CD4-positive, alpha-beta T cell treated with Interferon alpha-2 for 1 hour (primary cell): ENCODE measurements at places on chromosomes 11 and 22.

- no peak for DNase-seq
These were observed 1.3 kb downstream of the CSKMT start for GRCh38 chr11:62666259-62666926.

DNA sequence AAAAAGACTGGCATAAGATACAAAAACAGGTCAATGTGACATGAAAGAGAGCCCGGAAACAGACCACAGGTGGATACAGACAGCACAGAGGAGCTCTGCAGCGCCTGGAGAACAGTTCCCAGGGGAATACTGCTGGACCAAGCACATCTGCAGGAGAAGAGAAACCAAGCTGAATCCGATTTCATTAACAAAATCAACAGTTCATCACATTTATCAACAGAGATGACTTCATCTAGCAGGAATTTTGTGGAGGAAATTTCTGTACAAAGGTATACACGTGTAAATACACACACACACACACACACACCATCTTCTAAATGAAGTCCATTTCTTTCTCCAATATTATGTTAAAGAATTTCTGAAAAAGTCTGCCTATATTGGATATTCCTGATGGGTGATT, 17.1 kb downstream of the YPEL1 start:
- no peak for DNase-seq

GRCh38 chr11:67400251-67400941, 1.3 kb downstream of the PPP1CA start:
- no peak for DNase-seq

DNA sequence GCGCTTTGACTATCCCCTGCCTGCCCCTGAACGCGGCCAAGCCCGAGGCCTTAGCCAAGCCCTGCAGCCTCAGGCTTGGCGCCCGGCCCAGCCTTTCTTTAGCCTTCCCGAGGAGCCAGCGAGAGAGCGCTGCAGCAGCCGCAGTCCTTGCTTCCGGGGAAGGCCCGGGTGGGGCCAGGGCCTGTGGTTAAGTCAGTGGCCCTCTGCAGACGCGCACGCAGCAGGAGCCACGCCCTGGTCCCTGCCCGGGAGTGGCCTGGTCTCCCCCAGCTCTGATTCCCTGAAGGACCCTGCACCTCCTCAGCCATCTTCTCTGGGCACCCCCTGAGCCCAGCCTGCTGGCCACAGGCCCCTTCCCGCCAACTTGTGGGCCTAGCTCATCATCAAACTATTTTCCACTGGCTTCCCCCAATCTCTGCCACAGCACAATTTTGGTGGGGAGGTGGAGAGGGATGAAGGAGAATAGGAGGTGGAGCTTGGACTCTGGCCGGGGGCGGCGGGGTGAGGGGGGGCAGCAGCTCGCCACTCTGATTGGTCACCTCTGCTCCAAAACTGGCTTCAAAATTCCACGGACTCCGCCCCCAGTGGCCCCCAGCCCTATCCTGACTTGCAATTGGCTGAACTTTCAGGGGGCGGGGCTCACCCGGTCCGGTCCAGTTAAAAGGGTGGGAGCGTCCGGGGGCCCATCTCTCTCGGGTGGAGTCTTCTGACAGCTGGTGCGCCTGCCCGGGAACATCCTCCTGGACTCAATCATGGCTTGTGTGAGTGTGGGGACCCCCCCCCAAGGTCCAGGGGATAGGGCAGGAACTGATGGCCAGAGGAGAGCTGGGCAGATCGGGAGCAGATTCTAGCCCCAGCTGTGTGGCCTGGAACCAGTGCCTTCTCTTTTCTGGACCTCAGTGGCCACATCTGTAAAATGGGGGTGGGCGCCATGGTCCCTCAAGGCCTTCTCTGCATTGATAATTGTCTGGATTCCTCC, at the start of gene LGALS1:
Gene LGALS1 (plus strand): TSS at position 686 of the 979 bp plus-strand sequence. CDS start 67 bp downstream, at position 753.
- peak; percentile 73 for DNase-seq

GRCh38 chr22:37211075-37211865, 1.0 kb downstream of the SSTR3 start:
- DNase-seq = no peak

- DNase-seq = no peak
These were observed at the start of gene TMEM151A for GRCh38 chr11:66291706-66292542. TSS of gene TMEM151A (plus strand) at chr11:66291894. CDS start at chr11:66292014, 120 bp downstream.

DNA sequence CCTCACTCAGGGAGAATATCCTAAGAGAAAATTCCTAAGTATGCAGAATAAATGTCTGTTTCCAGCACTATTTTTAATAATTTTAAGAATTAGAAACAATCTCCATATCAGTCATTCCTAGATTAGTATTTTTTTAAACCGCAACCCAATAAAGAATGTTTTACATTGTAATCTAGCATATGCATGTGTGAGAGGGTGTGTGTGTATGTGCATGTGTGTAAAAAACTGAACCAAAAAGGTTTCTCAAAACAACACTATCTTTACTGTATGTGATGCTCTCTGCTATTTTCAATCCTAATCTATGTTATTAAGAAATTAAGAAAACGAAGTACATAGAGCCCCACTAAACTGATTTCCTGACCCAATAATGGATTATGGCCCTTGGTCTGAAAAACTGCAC, 90.6 kb upstream of the AKIP1 start:
- no peak for DNase-seq

GRCh38 chr11:80239217-80239616, 798.4 kb upstream of the TENM4 start:
- DNase-seq = no peak

- DNase-seq = no peak
These were observed 3.8 kb downstream of the SELENOO start for GRCh38 chr22:50204571-50204970.

GRCh38 chr22:39448205-39449054, 8.4 kb upstream of the MGAT3 start:
- no peak for DNase-seq

DNA sequence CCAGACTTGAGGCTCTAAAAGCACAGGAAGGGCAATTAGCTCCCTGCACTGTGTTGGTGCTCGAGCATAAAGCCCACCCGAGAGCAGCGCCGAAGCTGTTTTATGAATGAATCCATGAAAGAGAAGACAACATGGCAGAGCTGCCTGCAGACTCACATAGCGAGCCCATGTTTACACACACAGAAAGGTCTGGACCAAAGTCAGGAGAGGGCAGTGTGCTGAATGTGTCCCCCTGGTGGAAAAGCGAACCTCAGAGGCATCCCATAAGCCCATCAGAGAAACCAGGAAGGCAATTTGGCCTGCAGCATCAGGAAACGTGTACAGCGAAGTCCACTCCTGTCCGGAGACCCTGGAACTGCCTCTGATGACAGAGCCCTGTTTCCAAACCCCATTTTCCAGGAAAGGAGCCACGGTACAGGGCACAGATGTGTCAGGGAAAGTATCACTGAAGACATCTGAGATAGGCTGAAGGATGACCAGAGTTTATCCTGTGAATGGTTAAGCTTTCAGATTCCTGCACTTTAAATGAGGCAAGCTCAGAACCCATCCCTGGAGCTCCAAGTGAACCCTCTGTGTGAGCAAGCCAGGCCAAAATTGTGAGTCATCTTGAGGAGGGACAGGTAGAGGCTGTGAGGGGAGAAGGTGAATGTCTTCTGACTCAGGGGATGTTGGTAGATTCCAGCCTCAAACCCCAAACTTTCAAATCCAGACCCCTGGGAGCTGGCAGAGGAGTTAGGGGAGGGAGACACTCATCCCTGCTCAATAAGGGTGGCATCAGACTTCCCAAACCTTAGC, 36.9 kb downstream of the CHRDL2 start:
- DNase-seq = no peak

- DNase-seq = peak; percentile 86
These were observed at the start of gene TRIOBP for GRCh38 chr22:37696657-37697537. TSS of gene TRIOBP (plus strand) at chr22:37697048. CDS start at chr22:37701366, 4,318 bp downstream.

GRCh38 chr11:132576706-132577105, 955.6 kb downstream of the OPCML start:
- no peak for DNase-seq

- DNase-seq = no peak
These were observed 193.6 kb upstream of the DDI1 start for GRCh38 chr11:103842795-103843194.

DNA sequence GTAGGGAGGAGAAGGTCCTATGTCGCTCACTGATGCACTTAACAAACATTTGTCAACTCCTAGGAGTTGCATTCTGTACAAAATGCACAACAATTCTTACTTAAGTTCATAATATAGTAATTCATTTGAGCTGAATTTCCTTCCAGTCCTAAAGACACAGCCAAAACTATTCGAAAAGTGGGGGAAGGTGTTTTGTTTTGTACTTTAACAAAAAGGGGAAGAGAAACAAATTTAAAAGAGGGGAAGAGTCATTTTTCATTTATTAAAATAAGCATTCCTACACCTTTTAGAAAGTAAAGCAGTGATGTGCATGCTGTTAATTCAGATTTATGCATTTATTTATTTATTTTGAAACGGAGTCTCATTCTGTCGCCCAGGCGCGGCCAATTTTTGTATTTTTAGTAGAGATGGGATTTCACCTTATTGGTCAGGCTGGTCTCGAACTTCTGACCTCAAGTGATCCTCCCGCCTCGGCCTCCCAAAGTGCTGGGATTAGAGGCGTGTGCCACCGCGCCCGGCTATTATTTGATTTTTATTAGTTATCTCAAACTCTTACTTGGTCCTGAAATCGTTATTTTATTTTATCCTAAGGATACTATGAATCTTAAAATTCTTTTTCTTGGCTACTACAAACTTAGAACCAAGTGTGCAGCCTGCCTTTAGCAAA, 1.1 kb upstream of the FANCF start:
- no peak for DNase-seq

DNA sequence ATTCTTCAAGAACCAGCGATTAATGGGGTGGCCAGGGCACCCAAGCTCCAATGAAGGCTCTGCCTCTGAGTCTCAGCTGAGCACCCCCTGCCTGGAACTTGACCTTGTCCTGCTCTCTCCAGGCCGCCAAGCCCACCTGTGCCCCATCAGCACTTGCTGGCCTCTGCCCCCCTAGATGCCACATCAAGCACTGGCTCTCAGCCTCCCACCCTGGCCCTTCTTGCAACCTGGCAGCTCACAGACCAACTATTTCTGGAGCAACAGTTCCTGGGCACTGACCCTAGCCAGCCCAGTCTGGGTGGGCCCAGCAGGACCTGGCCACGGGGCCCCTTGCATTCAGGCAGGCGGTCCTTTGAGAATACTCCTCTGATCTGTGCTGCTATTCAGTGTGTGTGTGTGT, 98.8 kb upstream of the PITPNB start:
- DNase-seq = no peak

DNA sequence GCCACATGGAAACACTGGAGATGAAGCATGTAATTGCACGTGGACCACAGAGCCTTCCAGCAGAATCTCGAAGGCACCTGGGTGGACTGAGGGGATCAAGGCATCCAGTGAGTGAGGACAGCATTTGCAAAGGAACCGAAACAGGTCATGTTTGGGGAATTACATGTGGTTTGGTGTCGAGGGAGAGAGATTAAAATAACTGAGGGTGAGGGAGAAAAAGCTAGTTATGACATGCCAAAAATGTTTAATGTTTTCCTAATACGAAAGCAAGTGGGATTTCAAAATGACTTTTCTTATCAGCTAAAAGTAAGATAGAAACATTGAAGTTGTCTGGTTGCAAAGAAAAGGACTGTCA, 157.1 kb downstream of the BLID start:
- DNase-seq = no peak

DNA sequence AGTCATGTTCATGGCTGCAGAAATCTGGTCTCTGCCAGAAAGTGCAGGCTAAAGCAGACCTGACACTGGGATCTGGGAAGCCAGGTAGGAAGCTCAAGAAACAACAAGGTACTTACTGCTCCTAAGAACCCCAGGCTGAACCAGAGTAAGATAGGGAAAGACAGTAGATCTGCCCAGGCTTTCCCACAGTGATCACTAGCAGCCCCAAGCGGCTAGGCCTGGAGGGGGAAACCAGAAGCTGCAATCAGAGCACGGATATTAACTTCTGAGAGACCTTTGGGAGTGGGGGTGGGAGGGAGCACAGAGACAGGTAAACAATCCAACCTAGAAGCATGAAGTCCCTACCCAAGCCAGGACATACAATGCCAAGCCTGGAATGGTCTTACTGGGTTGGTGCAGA, 135.2 kb upstream of the C11orf58 start:
- no peak for DNase-seq

- no peak for DNase-seq
These were observed 289.5 kb downstream of the CADM1 start for GRCh38 chr11:115214644-115215234.

DNA sequence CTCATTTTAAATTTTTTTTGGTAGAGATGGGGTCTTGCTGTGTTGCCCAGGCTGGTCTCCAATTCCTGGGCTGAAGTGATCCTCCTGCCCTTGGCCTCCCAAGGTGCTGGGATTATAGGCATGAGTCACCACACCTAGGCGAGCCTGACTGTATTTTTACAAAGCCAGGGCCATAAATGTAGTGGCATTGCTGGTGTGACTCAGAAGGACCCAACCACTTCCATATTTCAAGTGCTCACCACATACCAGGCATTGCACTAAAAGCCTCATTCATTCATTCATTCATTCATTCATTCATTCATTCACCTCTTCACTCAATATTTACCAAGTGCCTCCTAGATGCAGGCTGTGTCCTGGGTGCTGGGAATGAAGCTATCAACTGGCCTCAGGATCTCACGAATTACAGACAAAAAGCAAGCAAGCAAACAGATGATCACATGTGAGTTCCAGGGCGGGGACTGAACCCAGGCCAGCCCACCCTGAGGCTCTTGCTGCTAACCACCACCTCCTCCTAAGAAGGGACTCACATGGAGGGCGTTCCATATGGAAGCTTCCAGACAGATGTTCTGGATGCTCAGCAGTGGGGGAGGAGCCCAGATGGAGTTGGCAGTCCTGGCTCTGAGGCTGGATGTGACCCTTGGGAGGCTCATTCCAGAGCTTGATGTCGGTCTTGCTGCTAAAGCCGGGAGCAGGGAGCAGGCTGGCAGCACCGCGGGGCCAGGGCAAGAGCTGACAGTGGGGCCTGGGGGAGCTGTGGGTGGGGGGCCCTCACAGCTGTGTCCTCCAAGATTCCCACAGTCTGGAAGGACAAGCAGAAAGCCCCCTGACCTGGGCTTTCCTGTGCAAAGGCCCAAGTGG, 158.8 kb downstream of the CTTN start:
- DNase-seq = no peak

DNA sequence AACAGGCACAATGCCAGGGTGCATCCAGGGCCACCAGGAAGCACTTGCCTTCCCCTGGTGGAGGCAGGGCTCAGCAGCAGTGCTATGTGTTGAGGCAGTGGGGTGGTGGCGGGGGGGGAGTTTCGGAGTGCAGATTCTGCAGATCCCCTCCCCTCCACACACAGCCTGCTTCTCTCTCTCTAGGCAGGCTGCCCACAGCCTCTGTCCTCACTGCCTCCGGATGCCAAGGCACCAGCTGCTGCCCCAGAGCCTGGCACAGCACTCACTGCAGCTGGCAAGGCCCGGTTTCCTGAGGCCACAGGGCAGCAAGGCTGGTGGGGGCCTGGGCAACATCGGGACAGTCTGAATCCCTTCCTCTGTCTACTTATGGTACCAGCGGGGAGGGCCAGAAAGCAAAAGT, 35.8 kb downstream of the NRXN2 start:
- no peak for DNase-seq
